ENCODE measurements at places on chromosomes 2 and 18. TPM values are rescaled to one million over a fixed set of nuclear protein-coding genes. Genes with fewer than 3 reads are reported as not detected.

VSNL1 gene
- polyA plus RNA-seq, result 64.1 TPM

AQP12A gene
- not detected for polyA plus RNA-seq

TMEM247 gene
- polyA plus RNA-seq, result not detected

CCDC74B gene
- 22.8 TPM for polyA plus RNA-seq

LAMA1 gene
- polyA plus RNA-seq, result 8.0 TPM

CFAP65 gene
- polyA plus RNA-seq, result 1.7 TPM

ABCG8 gene
- polyA plus RNA-seq, result not detected

CAD gene
- 14.2 TPM for polyA plus RNA-seq

ZNF385B gene
- polyA plus RNA-seq, result 0.30 TPM

GPR39 gene
- polyA plus RNA-seq, result 1.1 TPM

HOXD10 gene
- not detected for polyA plus RNA-seq

ADCYAP1 gene
- 1.2 TPM for polyA plus RNA-seq

DHRS9 gene
- not detected for polyA plus RNA-seq

GKN1 gene
- polyA plus RNA-seq, result not detected

Measured in neural cell (in vitro differentiated cells).